ENCODE measurements at places on chromosomes 7 and 10. TPM values are rescaled to one million over a fixed set of nuclear protein-coding genes. Genes with fewer than 3 reads are reported as not detected.

- DNase-seq, result no peak
These were observed 492.4 kb downstream of the IPMK start for GRCh38 chr10:57775250-57775649.

- no peak for DNase-seq
These were observed 65.4 kb downstream of the UBE3C start for GRCh38 chr7:157204134-157204533.

DNA sequence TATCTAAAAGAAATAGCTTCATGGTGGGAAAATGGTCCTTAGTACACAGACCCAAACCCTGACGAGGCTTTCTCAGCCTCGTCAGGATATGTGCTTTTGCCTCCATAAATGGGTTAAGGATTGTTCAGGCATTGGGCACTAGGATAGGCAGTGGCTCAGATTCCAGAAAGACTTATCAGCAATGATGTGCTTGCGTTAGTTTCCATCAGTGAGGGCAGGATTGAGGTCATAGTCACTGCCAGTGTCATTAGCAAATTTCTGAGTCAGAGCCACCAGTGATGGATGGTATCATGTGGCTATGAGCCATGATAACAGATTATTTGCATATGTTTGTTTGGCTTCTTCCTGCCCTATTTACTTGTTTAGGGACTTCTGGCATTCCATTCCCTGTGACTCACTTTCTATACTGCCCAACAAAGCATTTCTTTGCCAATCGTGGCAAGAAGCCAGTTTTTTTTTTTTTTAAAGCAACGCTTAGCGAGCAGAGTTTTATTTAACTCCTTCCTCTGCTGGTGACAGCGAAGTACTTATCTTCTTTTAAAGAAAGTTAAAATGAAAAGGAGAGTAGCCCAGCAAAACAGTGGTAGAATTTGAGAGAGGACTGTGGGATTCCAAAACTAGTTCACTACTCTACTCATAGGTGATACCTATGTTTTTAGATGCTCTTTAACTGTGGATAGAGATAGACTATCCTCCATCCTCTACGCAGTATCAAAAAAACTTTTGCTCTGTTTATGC, 44.4 kb downstream of the MYPN start:
- DNase-seq, result no peak

DNA sequence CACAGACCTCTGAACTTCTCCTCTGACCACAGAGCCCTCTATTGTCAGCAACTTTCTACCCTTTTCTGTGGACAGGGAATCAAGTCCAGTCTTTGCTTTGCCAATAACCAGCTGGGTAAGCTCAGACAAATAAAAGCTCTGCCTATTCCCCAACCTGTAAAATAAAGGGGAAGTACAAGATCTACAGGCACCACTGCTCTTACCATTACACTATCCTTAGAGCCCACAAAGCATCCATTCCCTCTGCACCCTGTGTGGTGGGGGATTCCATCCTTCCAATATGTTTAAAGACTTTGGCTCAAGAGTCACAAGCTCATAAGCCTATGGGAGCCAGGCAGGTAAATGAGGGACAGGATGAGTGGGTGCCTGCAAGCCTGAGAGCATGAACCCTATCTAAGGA, 88.2 kb downstream of the PARD3 start:
- DNase-seq, result no peak

GRCh38 chr10:34024693-34025425, 690.4 kb upstream of the NRP1 start:
- no peak for DNase-seq

The PIK3AP1 gene
- total RNA-seq, result 9.1 TPM

The LRRC18 gene
- total RNA-seq, result not detected

The EGR2 gene
- 43.0 TPM for total RNA-seq

All from activated naive CD4-positive, alpha-beta T cell treated with anti-CD3 and anti-CD28 coated beads, Interleukin-2, amount 50 U/mL, for 72 hours (primary cell).